Muscle of back (tissue), 13 donors: ENCODE measurements at places on chromosomes 2 and 18. TPM values are rescaled to one million over a fixed set of nuclear protein-coding genes. Genes with fewer than 3 reads are reported as not detected.

ERMN gene
- 0.53 TPM for polyA plus RNA-seq

CGREF1 gene
- 1.3 TPM for polyA plus RNA-seq

KCNE4 gene
- polyA plus RNA-seq = 7.1 TPM

C18orf54 gene
- 7.1 TPM for polyA plus RNA-seq

SIX3 gene
- polyA plus RNA-seq = not detected

VIT gene
- polyA plus RNA-seq = 5.0 TPM

MC2R gene
- polyA plus RNA-seq = 0.13 TPM

DNA sequence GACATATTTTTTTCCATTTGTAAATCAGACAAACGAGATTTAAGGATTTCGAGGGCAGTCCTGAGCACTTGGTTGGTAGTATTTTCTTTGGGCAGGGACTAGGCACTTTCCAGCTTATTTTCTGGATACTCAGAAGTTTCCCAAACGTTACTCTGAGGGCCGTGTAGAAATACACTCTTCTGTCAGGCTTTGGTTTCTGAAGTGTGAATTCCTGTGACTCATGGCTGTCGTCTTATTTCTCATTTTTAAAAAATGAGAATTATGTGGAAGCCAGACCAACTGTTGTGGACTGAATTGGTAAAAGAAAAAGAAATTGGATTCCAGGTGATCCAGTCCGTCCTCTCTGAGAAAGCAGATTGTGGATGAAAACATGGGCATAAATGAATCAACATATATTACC, 658.6 kb upstream of the FANCL start:
- no peak for DNase-seq

- no peak for DNase-seq
These were observed 19.8 kb upstream of the MAP4K4 start for GRCh38 chr2:101677658-101678057.

DNA sequence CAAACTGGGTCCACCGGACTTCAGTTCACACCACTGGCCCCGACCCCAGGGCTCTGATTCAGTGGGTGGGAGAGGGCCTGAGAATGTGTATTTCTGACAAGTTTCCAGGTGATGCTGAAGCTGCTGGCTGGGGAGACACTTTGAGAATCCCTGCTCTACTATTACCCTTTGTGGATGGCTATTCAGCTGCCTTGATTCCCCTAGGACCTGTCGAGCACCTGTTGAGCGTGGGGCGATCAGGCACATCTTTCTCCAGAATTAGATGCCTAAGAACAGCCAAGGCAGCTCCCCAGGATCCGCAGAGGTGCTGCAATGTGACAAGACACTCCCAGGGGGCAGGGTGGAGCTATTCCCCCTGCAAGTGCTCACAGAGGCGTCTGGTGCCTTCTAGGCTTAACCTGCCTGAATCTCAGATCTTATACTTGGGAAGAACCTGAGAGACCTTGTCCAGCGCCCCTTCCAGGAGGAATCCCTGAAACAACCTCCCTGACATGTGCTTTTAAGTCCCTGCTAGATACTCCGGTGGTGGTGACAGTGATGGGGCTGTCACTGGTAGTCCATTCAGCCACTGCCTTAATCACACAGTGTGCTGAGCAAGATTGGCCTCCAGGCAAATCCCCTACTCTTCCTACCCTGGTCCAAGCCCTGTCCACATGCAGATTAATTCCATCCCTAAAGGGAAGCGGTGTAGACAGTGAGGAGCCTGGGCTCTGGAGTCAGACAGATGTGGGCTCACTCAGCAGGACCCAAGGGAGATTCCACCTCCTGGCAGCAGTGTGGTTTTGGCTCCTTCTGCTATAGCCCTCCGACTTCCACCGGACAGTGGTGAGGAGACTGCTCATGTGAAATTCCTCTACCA, 43.4 kb upstream of the OTOF start:
- no peak for DNase-seq

DNA sequence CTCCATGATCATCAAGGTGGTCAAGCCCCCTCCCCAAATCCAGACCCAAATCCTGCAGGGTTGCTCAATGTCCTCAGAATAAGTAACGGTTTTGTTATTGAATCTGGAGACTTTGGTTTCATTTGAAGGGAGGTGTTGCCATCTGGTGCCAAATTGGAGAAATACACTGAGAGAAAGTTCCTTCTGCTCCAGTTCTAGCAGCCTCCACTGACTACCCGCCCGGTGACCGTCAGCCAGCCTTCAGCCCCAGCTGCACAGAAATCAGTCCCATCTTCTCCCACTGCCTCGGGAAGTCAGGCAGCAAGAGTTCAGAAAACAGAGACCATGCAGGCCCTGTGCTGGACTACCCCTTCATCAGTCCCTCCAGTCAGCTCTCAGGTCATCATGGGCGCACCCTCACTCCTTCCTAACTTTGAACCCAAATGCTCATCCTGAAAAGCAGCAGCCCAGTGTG, 38.7 kb downstream of the PKDCC start:
- DNase-seq = peak; percentile 69

- DNase-seq = no peak
These were observed 44.9 kb upstream of the TAF4B start for GRCh38 chr18:26181343-26181826.

- no peak for DNase-seq
These were observed 1.4 kb upstream of the POLR1B start for GRCh38 chr2:112540906-112541305.

- DNase-seq = peak; percentile 38
These were observed 124.1 kb downstream of the RAPGEF4 start for GRCh38 chr2:172859581-172860335.

DNA sequence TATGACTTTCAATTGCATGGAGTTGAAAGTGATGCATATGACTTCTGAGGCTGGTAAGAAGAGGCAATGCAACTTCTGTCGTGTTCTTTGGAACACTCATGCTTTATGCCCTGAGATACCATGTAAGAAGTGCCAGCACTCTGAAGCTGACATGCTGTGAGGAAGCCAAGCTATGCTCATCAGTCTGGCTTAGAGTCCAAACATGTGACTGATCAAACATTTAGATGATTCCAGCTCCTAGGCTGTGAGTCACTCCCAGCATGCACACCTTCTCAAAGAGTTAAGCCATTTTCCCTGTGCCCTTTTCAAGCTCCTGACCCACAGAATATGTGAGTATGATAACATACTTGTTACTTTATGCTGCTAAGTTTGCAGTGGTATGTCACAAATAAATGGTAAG, 15.8 kb upstream of the VRK2 start:
- no peak for DNase-seq

DNA sequence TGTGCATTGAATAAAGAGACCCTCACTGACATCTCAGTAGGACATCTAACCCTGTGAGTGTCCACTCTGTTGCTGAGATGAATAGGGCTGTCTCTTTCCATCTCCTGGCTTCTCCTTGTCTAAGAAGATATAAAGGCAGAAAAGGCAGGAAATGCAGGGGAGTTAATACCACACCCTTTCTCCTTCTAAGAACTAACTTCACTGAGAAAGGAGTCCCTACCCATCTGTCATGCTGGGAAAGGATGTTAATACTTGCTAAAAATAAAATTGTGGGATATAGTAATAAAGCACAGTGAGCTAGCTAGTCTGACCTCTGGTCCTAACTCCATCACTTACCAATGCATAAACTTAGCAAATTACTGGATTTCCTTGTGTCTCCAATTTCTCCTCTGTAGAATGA, 213.9 kb upstream of the FIGN start:
- no peak for DNase-seq

DNA sequence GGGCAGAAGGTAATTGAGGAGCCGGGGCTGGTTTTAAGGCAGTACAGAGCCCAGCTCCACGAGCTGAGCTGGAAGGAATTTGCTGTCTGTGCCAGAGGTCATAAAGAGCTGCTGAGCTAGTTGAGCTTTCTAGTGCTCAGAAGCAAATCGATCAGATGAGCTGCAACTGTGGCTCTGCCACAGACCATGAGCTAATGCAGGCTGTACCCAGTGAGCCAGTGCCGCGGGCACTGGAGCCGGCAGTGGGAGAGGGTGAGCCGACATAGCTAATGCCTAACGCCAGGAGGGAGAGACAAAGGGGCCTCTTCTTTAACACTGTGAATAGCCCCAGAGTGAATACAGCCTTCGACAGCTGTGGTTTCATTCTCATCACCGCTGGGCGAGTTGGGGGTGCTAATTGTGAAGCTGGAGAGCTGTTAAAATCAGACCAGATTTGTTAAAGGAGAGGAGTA, 410.1 kb upstream of the TCF4 start:
- peak; percentile 79 for DNase-seq

DNA sequence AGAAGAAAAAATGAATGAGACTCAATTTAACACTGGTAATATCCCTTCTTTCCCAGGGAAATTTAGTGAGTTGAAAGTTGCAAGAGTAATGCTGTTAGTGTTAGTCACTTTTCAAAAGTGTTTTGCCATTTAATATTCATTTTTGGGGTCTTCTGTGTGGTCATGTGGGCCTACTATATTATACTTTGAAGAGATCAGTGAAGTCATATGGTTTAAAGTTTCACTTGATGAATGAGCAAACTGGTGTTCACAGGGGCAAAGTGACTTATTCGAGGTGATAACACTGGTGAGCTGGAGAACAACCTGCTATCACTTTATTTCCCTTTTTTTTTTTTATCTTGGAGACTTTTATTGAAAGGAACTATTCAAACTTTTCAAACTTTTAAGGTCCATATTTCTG, 196.0 kb downstream of the PLCL1 start:
- DNase-seq = no peak

- no peak for DNase-seq
These were observed 19.1 kb downstream of the EFHD1 start for GRCh38 chr2:232652505-232652851.

GRCh38 chr2:16034151-16034974, 94.0 kb downstream of the MYCN start:
- DNase-seq = no peak

GRCh38 chr2:133362061-133362476, 206.2 kb downstream of the NCKAP5 start:
- peak; percentile 88 for DNase-seq

GRCh38 chr2:237725661-237726060, 72.9 kb upstream of the RBM44 start:
- DNase-seq = no peak

- DNase-seq = no peak
These were observed 248.7 kb downstream of the PTPRM start for GRCh38 chr18:7815787-7816186.

- no peak for DNase-seq
These were observed 246.6 kb downstream of the FHOD3 start for GRCh38 chr18:36543991-36544725.

- peak; percentile 15 for DNase-seq
These were observed 15.0 kb downstream of the KANSL3 start for GRCh38 chr2:96623116-96623515.

GRCh38 chr18:51617572-51618260, 420.2 kb upstream of the MEX3C start:
- DNase-seq = no peak

DNA sequence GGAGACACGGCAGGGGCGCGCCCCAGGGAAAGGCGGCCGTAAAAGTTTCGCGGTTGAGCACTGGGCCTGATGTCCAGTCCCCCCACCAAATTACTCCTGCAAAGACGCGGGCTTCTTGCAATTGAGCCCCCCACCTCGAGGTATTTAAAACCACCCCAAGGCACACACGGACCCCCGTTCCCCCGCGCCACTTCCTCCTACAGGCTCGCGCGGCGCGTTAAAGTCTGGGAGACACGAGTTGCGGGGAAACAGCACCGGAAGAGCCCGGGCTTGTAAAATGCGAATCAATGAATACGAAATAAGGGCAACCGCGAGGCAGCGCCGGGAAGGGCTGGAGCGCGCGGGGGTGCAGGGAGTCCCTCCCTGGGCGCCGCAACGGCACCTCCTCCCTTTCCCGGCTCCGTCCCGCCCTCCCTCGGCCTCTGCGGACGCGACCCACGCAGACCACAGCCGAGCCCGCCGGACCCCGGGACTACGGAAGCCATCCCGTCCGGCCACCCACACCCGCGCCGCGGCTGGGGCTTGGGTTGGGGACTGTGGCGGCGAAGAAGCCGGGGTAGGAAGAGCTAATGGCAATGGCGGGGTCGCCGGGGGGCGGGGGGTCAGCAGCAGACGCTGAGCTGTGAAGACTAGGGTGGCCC, 918 bp upstream of the NETO1 start:
- peak; percentile 17 for DNase-seq
